ENCODE measurements at places on chromosomes 12 and 14.

DNA sequence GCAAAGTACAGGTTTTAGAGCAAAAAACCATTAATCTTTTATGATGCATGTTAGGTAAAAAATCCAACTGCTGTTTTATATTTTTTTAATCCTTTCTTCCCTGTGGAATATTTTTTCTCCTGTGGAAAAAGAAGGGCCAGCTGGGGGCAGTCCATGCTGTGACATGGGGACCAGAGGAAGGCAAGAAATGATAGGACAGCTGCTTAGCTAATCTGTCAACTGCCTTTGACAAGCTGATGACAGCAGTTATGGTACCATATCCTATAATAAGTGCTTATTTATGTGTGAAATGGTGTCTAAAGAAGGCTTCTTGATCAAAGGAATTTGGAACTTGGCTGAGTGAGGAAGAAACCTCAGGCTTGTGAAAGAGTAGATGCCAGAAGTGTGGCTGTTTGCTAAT lies 452.4 kb upstream of the NOVA1 start:
- no peak for DNase-seq

- peak; percentile 91 for DNase-seq
Observed at GRCh38 chr12:89040146-89040964, 311.9 kb downstream of the DUSP6 start.

DNA sequence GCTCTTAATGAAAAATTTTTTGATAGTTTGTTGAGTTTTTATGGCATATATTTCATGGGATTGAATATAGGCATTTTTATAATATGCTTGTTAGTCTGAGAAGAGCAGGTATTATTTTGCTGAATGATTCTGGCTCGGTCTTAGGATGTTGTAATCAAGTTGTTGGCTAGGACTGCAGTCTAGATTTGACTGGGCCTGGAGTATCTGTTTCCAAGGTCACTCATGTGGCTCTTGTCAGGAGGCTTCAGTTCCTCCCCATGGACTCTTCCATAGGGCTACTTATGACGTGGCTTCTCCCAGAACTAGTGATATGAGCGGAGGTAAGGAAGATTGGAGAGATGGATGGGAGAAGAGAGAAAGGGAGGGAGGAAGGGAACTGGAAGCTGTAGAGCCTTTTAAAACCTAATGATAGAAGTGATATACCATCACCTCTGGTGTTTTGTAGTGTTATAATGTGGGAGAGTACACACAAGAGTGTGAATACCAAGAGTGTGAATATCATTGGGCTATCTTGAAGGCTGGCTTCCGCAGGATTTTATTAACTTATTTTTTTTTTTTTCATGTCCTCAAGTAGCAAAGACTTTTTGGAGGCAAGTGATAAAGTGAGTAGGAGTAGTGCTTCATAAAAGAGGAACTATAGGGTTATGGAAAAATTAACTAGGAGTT lies 4.4 kb downstream of the MNAT1 start:
- no peak for DNase-seq

- DNase-seq: no peak
Observed at GRCh38 chr12:110531741-110532333, 29.7 kb downstream of the RAD9B start.

GRCh38 chr12:93247313-93247991 lies 130.3 kb upstream of the NUDT4 start:
- DNase-seq: no peak

GRCh38 chr14:101004954-101005353 lies 101.4 kb upstream of the RTL1 start:
- no peak for DNase-seq

GRCh38 chr12:43428088-43428600 lies 123.9 kb downstream of the ADAMTS20 start:
- DNase-seq: no peak

GRCh38 chr12:34343345-34343744 lies 321.0 kb downstream of the ALG10 start:
- no peak for DNase-seq

DNA sequence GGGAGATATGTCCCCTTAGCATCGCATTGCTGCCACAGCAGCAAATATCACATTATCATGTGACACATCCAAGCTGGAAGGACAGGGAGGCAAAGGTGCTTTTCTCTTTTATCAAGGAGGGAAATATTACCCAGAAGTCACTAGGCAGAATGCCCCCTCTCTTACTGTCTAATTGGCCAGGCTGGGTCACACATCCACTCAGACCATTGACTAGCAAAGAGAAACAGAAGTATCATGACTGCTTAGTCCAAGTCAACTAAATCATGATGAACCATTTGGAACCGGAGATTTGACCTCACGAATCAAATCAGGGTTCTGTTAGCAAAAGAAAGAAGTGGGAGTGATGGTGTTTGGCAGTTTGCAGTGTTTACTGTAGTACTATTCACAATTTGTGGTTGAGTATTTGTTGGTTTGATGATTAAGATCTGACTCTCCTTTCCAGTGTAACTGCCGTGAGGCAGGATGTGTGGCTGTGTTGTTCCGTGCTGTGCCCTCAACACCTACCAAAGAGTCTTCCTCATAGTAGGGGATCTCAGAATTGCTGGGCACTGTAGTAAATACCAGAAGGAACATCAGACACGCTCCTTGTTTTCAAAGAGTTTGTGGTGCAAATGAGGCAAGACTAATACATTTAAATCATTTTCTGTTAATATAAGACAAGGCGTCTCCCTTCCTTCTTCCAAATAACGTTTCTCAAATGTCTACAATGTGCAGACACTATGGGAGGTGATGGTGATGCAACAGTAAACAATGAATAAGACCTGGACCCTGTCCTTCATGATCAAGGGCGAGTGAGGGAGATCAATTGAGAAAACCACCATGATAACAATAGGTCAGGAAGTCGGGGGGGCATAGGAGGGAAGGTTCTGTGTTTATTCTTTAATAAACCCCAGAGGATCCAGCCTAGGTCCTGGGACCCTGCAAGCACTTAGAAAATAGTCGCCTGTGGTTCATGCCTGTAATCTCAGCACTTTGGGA lies 194.4 kb upstream of the CRY1 start:
- no peak for DNase-seq

GRCh38 chr12:89960011-89960507 lies 251.4 kb upstream of the ATP2B1 start:
- no peak for DNase-seq

DNA sequence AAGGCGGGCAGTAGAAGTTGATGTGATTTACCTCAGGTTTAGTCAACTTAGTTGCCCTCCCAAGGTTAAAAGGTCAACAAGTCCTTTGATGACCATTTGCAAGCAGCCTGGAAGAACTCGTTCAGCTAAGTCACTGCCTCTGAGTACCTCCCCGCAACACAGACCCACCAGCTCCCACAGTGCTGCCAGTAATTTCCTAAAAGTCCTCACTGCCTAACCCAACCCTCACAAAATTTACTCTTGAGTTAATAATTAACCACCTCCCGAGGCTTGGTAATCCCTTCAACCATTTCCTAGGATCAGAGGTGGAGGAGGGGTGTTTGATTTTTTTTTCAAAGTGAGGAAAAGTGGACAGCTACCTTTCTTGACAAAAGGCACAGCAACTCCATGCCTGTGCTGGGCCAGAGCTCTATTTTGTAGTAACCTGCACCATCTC lies 55.8 kb downstream of the MAP3K9 start:
- DNase-seq: no peak

DNA sequence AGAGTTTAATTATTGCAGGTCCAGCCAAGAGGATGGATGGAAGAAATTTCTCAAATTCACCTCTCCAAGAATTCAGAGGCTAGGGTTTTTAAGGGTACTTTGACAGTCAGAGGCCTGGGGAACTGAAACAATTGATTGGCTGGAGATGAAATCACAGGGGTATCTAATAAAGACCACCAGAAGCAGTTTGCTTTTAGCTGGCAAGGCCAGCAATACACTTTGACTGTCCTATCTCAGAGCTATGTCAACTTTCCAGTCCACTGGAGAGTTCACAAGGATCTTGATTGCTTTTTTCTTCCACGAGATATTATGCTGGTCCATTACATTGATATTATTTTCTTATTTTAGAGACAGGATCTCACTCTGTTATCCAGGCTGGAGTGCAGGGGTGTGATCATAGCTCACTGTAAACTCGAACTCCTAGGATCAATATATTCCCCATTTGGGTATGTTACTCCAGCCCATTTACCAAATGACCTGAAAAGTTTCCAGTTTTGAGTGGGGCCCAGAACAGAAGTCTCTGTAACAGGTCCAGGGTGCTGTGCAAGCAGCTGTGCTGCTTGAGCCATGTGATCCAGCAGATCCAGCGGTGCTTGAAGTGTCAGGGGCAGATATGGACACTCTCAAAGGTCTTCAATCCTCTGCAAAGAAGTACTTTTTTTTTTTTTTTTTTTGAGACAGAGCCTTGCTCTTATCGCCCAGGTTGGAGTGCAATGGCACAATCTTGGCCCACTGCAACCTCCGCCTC lies 17.2 kb upstream of the ATF7 start:
- no peak for DNase-seq

DNA sequence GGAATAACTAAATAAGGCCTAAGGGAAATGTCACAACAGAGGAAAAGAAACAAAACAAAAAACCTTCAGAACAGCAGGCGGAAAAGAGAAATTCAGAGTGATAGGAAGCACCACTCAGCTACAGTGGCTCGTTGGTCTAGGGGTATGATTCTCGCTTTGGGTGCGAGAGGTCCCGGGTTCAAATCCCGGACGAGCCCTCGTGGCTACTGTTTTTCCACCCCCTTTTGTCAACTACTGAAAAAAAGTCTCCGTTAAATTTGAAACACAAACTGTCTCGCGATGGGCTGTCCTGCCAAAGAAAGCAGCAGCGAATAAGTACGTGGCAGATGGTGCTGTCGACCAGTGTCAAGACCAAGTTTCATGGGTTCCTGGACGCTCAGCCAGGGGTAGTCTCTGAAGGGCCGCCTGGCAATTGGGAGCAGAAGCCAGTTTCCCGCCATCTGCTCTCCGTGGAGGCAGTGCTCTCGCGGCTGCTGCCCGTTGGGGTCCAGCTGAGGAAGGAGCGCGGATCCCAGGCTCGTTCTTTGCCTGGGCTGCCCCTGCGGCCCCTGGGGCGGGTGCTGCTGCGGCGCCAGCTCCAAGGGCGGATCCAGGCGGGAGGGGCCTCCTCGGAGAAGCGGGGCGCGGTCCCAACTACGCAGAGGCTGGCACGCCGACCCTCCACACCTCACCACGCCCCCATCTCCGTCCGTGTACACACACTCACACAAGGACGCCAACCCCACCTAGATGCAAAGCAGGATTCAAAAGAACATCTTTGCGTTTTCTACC lies at the start of gene RNASE4:
RNASE4 (plus strand) TSS at position 670 of the 771 bp plus-strand sequence. CDS start 14,812 bp downstream, outside the sequence.
- DNase-seq: peak; percentile 93

DNA sequence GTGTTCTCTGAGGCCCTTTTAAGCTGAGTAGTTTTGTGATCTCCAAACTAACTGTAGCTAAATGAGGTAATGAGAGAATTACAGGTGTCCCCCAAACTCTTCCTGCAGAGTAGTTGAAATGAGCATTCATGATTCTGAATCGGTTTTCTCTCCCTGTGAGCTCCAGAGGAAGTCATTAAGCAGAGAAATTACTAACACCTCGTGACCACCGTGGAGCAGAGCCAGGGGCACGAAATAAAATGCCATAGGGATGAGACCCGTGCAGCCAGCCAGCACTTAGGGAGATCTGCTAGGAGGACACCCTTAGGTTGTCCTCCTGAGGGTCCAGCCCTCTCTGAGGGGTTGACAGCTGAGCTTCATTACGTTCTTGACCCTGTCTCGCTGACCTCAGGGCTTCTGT lies 79.5 kb downstream of the SLC25A47 start:
- no peak for DNase-seq

- DNase-seq: no peak
Observed at GRCh38 chr14:32426586-32427388, 97.7 kb downstream of the AKAP6 start.

DNA sequence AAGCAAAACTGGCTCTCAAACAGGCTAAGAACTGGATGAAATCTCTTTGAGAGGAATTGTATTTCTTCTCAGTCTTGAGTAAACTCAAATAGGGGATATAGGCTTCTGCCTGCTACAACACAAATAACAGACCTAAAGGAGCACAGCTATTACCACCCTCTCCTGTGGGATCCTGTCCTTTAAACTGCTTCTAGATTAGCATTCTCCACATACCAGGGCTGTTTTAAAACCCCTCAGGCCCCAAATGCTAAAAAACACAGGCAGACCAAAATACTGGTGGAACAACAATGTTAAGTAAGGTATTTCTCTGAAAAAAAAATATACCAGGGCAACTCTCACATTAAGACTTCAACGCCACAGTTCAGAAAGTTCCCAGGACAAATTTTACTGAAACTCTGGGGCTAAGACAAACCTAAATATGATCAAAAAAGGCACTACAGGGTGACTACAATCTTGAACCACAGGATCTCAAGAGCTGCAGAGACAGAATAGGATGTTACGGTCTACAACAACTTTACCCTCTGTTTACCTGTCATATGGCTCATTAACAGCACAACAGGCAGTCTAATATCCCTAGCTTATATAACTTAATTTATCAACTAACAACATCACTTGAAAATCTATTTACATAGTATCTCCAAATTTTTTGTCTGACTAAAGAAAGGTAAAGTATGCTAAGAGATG lies 7.2 kb downstream of the CPNE8 start:
- DNase-seq: no peak
